Panc1 (cell line): ENCODE measurements at places on chromosomes 12 and 14.
A peak's percentile ranks its signal among the peaks of the same experiment; 100 is the strongest.

- DNase-seq: no peak
Observed at GRCh38 chr14:42277840-42278239, 671.2 kb downstream of the LRFN5 start.

GRCh38 chr12:130706311-130706710 is 9.8 kb downstream of the RIMBP2 start:
- no peak for DNase-seq

DNA sequence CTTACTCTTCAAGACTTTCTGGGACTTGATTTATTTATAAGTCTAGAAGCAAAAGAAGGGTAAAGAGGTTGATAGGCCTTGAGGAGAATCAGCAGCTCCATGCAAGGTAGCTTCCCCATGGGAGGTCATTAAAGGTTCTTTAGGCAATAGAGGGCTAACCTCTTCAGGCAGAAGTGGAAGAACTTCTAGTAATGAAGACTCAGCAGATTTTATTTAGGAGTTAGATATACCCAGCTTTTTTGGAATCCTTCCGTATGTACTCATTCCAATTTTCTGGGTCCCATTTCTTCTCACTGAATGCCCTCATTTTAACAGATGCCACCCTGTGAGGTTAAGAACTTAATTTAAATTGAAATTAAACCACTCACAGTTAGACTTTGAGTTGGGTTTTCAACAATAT is 565.6 kb downstream of the LRFN5 start:
- DNase-seq: no peak

- DNase-seq: no peak
Observed at GRCh38 chr14:93976477-93977057, at the start of gene ASB2. TSS of gene ASB2 (minus strand) at chr14:93976570. CDS start at chr14:93964539, 12,031 bp downstream.

- no peak for DNase-seq
Observed at GRCh38 chr12:24838531-24838950, 110.4 kb downstream of the BCAT1 start.

GRCh38 chr12:69679119-69679518 is 20.0 kb downstream of the BEST3 start:
- DNase-seq: no peak

DNA sequence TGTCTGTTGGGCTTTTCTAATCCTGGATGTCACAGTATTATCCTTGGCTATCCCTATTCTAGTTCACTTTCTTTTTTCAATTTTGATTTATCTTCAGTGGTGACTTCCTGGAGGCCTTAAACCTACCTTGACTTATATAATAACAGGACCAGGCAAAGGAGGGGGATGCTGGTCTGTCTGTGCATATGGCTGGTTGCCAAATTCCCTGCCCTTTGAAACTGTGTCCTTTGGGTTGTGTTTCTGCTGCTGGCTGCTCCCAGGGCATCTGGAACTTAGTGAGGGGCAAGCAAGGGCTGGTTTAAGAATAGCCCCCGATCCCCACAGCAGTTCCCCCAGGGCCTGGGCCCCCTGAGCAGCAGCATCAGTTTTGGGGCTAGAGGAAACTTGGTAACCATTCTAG is 96.0 kb upstream of the MAX start:
- no peak for DNase-seq

GRCh38 chr12:16198884-16199283 is 78.6 kb downstream of the SLC15A5 start:
- DNase-seq: no peak

DNA sequence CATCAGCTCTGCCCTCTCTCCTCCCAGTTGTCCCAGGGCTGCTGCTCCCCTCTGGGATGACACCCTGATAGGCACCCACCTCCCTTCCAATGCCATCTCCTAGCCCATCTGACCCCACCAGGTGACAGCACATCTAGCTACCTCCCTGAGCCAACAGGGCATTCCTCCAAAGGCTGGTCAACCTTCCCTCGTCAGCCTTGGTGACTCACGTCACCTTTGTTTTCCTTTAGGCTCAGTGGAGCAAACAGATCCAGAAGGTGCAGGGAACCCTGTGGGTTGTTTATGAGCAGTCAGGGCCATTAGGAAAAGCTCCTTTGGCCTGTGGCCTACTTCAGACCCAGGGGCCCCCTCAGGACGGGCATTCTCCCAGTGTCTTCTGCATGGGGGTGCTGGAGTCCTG is 32.4 kb downstream of the PIGH start:
- no peak for DNase-seq

DNA sequence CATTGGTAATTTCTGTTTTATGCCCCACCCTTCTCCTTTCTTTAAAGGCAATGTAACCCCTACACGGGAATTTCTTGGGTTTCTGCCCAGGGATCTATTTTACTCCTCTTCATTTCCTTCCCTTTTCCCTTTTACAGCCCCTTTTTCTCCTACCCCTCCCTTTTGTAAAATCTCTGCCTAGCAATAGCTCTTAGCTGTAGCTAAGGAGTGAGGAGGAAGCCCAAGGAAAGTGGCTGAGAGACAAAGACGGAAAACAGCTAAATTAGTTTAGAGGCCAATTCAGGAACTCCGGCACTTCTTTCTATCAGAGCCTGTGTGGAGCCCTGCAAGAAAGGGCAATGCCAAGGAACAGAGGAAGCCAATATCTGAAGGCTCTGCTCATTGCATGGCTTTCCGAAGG is 40.3 kb downstream of the SOCS2 start:
- no peak for DNase-seq

DNA sequence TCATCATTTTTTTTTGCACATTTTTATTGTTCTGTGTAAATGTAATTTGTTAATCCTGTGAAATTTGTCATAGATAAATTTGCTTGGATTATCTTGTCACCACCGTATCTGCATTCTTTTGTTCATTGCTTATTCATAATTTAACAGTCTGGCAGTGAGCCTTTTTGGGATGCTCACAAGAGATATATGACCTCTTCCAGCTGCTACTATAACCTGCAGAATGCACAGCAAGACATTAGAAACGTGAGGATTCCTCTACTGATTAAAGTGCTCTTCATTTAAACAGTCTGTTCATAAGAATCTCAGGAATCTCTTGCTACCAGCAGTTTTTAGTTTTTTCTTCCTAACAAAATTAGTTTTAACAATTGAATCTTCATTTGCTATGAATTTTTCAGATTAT is 9.1 kb downstream of the NPAS3 start:
- DNase-seq: no peak

- DNase-seq: no peak
Observed at GRCh38 chr14:53683229-53683628, 273.4 kb downstream of the BMP4 start.

GRCh38 chr12:46470036-46470627 is 97.6 kb upstream of the SLC38A2 start:
- no peak for DNase-seq

DNA sequence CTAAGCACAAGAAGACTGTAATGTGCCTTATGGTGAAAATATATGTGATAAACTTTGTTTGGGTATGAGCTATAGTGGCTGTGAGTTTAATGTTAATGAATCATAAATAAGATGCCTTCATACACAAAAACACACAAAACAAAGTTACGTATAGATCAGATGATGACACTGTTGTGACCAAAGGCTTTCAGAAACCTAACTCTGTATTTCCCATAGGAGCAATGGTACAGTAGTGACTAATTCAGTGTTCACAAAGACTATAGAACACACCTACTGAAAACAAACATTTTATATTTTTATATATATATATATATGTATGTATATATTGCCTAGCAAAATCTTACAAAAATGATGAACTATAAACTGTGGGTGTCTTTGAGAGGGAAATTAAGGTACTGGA is 393.8 kb upstream of the DCN start:
- no peak for DNase-seq

DNA sequence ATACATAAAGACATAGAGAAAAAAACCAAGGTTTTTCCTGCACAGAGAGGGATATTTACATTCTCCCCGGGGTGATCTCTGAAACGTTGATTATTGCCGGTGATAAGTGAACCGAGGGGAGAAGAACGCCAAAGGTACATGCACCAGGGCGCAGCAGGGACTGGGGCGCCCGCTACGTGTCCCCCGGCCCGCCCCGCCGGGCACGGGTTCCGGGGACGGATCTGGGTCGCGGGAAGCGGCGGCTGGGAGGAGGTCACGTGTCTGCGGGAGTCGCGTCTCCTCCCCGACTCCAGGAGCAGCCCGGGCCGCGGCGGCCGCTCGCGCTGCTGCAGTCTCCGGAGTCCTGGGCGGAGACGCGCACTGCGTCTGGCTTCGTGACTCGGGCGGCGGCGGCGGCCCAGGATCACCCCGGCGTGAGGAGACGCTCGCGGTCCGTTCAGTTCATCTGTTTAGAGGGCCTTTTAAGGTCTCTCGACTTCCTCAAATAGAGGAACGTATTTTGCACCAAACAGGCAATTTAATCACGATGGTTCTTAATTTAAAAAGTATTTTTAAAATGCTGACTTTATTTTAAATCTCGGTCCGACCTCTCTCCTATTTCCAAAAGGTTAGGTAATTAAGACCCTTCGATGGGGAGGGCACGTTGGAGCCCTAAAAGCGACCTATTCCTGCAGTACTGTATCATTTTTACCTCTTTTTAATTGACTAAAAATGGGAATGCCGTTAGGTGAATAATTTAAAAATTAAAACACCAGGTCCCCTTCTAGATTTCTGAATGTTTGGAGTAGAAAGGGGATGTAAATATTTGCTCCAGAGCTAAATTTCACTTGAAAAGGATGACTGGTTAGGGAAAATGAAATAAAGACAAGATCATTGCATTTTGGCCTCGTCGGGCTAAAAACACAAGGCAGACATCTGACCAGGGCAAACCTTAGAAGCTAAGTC is 1.8 kb upstream of the BHLHE41 start:
- no peak for DNase-seq

DNA sequence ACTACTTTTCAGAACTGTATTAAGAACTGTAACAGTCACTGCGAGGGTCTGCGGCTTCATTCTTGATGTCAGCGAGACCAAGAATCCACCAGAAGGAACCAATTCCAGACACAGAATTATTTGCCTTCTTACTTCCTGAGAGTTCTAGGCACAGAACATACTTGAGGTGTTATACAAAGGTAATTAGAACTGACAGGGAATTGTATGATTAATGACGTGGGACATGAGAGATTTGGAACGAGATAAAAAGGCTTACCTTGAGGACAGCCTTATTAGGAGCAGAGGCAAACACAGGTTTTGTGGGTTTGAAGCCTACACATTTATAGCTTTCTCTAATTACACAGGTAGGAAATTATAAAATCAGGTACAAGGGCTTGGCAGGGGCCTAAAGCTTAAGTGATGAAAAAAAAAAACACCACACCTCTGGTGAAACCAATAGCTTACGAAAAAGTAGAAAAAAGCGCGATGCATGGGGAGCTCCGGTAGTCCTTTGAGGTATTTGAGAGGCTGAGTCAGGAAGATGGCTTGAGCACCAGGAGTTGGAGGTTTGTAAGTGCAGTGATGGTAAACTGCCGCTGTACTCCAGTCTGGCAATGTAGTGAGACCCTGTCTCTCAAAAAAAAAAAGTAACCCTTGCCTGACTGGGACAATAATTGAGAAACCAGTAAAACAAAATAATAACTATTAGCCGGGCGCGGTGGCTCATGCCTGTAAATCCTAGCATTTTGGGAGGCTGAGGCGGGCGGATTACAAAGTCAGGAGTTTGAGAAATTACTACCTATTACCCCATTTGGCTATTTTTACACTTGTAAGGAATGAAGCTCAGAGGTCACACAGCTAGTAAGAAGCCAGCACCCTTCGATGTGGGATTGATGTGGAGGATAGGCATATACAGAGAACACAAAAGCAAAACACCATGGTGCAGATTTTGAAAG is 795 bp upstream of the ACOT2 start:
- no peak for DNase-seq

- DNase-seq: no peak
Observed at GRCh38 chr12:120760349-120761254, 35.0 kb downstream of the ACADS start.

- DNase-seq: no peak
Observed at GRCh38 chr14:70698288-70698687, 56.6 kb downstream of the TTC9 start.

DNA sequence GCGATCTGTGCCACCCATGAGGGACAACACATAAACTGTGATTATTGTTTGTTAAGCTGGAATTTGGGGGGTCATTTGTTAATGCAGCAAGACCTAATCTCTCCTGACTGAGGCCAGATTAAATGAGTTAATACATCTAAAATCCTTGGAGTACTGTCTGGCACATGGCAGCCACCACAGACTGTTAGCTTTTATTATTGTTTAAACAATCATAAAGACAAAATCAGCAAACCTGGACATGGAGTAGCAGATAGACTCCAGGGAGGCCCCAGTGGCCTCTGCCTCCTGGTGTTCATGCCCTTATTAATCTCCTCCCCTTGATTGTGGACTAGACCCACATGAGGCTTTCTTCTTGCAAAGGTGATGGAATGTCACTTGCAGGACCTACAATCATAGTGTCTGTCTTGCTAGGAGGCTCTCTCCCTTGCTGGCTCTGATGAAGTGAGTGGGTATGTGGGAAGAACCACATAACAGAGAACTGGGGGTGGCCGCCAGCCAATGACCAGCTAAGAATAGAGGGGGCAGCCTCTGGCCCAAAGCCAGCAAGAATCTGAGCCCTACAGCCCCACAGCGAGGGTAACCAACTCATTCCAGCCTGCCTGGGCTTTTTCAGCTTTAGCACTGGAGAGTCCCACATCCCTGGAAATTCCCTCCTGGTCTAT is 142.0 kb downstream of the SCARB1 start:
- DNase-seq: no peak

DNA sequence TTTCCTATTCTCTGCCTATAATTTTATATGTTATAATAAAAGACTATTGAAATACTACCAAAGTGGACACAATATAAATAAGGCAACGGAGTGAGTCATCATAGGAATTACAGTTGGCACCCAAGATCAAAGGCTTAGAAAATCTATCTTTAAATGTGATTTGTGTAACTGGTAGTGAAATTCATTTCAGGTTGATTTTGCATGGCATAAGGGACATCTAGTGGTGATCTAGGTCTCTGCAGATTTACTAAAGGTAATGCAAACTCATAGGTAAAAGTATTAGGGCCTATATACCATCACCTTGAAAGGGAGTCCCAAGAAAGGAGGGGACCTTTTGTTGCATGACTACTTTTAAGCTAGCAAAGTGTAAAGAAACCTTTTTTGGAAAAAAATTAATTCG is 527.2 kb downstream of the NRXN3 start:
- DNase-seq: peak; percentile 4

DNA sequence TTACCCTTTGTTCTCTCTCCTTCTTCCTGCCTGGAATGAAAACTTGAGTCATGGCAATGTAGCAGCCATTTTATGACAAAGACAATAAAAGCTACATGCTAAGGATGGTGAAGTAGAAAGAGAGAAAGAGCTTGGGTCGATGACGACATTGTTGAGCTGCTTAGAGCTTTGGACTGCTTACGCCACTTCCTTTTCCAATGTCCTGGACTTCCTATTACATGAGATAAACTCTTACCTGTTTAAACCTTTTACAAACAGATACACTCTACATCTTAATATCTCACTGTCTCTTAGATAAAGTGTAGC is 70.1 kb downstream of the PEBP1 start:
- DNase-seq: no peak

- DNase-seq: no peak
Observed at GRCh38 chr12:66813137-66813892, 134.4 kb upstream of the GRIP1 start.

- DNase-seq: no peak
Observed at GRCh38 chr12:82149045-82149444, 209.1 kb downstream of the CCDC59 start.

- no peak for DNase-seq
Observed at GRCh38 chr14:41313196-41313595, 293.5 kb upstream of the LRFN5 start.
